Activated naive CD8-positive, alpha-beta T cell treated with anti-CD3 and anti-CD28 coated beads, Interleukin-2, amount 10 ng/mL, durations not matched to agents 7 days and 5 days (primary cell): ENCODE measurements at places on chromosomes 1 and 21. TPM values are rescaled to one million over a fixed set of nuclear protein-coding genes. Genes with fewer than 3 reads are reported as not detected.
A peak's percentile ranks its signal among the peaks of the same experiment; 100 is the strongest.

The COL8A2 gene
- total RNA-seq, result 0.17 TPM

GRCh38 chr1:71015745-71016144, 31.9 kb downstream of the PTGER3 start:
- peaks cover 3% of the 10 kb centered on the region for H3K4me1 ChIP-seq
- H3K36me3 ChIP-seq, result no peaks in the 10 kb centered on the region
- DNase-seq, result no peak
- H3K4me3 ChIP-seq, result no peak overlapping the region

- no peak overlapping the region for H3K27ac ChIP-seq
- no peak overlapping the region for H3K4me3 ChIP-seq
- H3K4me1 ChIP-seq, result peaks cover 10% of the 10 kb centered on the region
- H3K36me3 ChIP-seq, result no peaks in the 10 kb centered on the region
Measured at GRCh38 chr1:9086045-9086444, 16.6 kb upstream of the SLC2A5 start.

The NCF2 gene
- total RNA-seq, result 8.0 TPM

The DISP3 gene
- total RNA-seq, result 0.44 TPM

- DNase-seq, result no peak
- H3K4me1 ChIP-seq, result peaks cover 21% of the 10 kb centered on the region
Measured at GRCh38 chr1:24386241-24386640, 27.3 kb downstream of the STPG1 start.

GRCh38 chr1:230375780-230376179, 50.4 kb downstream of the PGBD5 start:
- H3K4me1 ChIP-seq, result no peaks in the 10 kb centered on the region
- no peak overlapping the region for H3K27ac ChIP-seq
- peaks cover 11% of the 10 kb centered on the region for H3K27me3 ChIP-seq
- H3K36me3 ChIP-seq, result no peaks in the 10 kb centered on the region
- DNase-seq, result no peak

- no peak overlapping the region for H3K4me3 ChIP-seq
- no peak for DNase-seq
- H3K27ac ChIP-seq, result no peak overlapping the region
- no peaks in the 10 kb centered on the region for H3K36me3 ChIP-seq
Measured at GRCh38 chr1:151502859-151503780, 8.1 kb upstream of the CGN start.

GRCh38 chr1:154442006-154442740, 37.0 kb downstream of the IL6R start:
- H3K27ac ChIP-seq, result no peak overlapping the region
- no peaks in the 10 kb centered on the region for H3K36me3 ChIP-seq
- peaks cover 46% of the 10 kb centered on the region for H3K4me1 ChIP-seq
- no peak for DNase-seq

DNA sequence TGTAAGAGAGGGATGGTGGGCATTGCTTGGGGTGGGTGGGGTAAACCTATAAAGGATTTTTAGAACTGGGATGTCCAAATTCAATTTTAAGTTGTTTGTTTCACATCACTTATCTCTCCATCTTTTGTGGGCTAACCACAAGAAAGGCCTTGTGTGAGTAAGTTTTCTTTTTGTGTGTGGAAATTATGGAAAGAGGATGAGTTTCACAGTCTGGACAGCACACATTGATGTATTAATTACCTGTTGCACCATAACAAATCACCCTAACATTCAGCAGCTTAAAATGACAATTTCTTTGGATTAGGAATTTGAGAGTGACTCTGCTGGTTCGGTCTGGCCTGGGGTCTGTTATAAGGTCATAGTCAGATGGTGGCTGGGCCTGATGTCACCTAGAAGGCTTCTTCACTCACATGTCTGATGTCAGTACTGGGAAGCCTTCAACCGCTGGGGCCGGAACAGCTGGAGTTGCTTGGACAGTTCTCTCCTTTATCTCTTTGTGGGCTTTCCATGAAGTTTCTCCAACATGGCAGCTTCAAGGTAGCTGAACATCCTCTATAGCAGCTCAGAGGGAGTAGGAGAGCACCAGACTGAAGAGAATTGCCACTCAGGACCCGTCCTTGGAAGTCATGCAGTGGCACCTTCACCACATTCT, 2.0 kb upstream of the COL9A2 start:
- peaks cover 17% of the 10 kb centered on the region for H3K4me1 ChIP-seq
- peaks cover 35% of the 10 kb centered on the region for H3K27me3 ChIP-seq
- no peak overlapping the region for H3K4me3 ChIP-seq
- H3K36me3 ChIP-seq, result no peaks in the 10 kb centered on the region

DNA sequence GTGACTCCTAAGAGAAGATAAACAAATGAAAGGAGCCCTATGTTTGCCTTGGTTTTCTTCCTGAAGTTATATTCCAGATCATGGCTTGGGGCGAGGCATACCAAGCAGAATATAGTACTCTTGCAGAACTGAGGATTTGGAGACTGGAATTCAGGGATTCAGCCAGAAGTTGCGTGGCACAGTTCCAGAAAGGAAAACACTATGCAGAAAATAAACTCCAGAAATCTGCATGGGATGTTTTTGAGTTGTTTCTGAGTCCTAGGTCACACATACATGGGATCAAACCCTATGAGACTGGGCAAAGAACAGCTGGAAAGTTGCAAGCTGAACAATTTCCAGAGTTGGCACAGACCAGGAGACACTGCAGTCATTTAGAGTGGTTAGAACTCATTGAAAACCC, 42.9 kb upstream of the IFFO2 start:
- no peak overlapping the region for H3K27ac ChIP-seq
- H3K4me1 ChIP-seq, result peaks cover 6% of the 10 kb centered on the region
- H3K4me3 ChIP-seq, result no peak overlapping the region
- H3K36me3 ChIP-seq, result peaks cover 1% of the 10 kb centered on the region
- peaks cover 41% of the 10 kb centered on the region for H3K27me3 ChIP-seq

GRCh38 chr1:207903767-207904166, 7.2 kb downstream of the CD34 start:
- peaks cover 36% of the 10 kb centered on the region for H3K4me1 ChIP-seq
- H3K27ac ChIP-seq, result no peak overlapping the region
- DNase-seq, result no peak
- H3K27me3 ChIP-seq, result peaks cover 12% of the 10 kb centered on the region
- H3K36me3 ChIP-seq, result no peaks in the 10 kb centered on the region
- H3K4me3 ChIP-seq, result no peak overlapping the region

- peaks cover 12% of the 10 kb centered on the region for H3K36me3 ChIP-seq
- no peak overlapping the region for H3K27ac ChIP-seq
- no peak for DNase-seq
- no peaks in the 10 kb centered on the region for H3K27me3 ChIP-seq
- peaks cover 29% of the 10 kb centered on the region for H3K4me1 ChIP-seq
Measured at GRCh38 chr1:8460132-8460544, 142.2 kb downstream of the SLC45A1 start.

The KRTAP11-1 gene
- total RNA-seq, result not detected

DNA sequence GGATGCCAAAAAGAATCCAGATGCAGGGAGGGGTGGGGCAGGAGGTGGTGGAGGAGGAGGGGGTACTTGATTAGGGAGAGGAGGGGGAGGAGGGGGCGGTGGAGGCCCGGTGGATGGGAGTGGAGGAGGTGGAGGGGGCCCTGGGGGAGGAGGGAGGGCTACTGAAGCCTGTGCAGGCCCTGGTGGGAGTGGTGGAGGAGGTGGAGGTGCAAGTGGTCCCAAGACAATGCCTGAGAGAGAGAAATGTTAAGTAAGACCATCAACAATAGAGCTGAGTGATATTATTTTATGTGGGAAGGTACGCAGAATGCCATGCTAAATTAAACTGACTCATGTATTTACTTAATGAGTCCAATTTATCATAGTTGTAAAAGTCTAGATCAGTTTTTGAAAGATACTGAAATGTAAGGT, 86.8 kb upstream of the LBR start:
- H3K4me1 ChIP-seq, result peaks cover under 1% of the 10 kb centered on the region
- peaks cover 7% of the 10 kb centered on the region for H3K27me3 ChIP-seq
- no peak for DNase-seq
- no peak overlapping the region for H3K27ac ChIP-seq
- no peak overlapping the region for H3K4me3 ChIP-seq

DNA sequence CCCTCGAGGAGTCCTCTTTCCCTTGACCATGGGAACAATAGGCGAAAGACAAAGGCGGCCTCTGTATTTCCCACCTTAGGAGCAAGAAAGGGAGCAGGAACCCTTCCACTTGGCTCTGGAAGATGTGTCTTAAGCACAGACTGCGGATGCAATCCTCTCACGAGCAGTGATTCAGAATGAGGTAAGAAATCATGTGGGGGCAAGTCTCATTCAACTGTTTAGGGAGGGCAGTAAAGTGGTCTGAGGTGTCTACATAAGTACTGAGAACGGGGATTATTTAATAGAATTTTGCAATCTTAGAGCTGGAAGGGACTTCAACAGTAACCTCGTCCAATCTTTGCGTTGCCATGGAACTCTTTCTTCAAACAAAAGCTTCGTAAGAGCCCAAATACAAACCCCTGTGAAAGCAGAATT, 1.6 kb upstream of the DYRK3 start:
- H3K4me3 ChIP-seq, result no peak overlapping the region
- H3K36me3 ChIP-seq, result no peaks in the 10 kb centered on the region
- peaks cover 18% of the 10 kb centered on the region for H3K27me3 ChIP-seq
- no peak for DNase-seq

DNA sequence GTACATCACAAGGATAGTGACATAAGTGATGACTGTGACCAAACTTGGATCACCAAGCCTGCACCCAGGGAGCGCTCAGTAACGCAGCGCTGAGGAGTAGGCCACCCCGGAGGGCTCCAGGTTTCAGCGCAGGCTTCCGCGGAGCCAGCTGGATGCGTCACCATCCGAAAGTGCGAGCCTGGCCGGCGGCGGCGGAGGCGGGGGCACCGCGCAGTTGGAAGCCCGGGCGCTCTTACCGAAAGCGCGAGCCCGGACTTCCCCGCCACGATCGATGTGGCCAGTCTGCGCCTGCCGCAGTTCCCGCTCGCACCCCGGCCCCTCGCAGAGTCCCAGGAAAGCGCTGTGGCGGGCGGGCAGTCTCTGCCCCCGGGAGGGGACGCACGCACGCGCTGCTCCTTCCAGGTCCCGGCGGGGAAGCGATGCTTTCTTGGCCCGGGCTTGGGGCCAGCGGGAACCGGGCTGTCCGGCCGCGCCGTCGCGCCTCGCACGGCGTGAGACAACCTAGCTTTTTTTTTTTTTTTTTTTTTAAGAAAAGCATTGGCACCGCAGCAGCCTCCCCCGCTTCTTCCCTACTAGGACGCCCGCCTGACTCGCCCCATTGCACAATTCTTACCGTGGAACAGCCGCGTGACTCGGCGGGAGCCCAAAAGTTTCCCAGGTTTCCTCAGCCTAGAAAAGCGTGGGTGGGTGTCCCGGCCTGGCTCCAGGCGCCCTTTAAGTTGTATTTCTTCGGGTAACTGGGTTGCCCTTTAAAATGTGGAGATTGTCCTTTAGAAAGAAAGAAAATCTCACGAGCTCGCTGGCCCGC, 36.4 kb upstream of the JAK1 start:
- peak overlapping the region; percentile 79 for H3K4me3 ChIP-seq
- H3K27me3 ChIP-seq, result peaks cover 18% of the 10 kb centered on the region
- H3K27ac ChIP-seq, result peak overlapping the region; percentile 50
- DNase-seq, result peak; percentile 76
- H3K36me3 ChIP-seq, result peaks cover 9% of the 10 kb centered on the region

- DNase-seq, result no peak
- H3K27me3 ChIP-seq, result no peaks in the 10 kb centered on the region
- H3K4me1 ChIP-seq, result no peaks in the 10 kb centered on the region
- no peaks in the 10 kb centered on the region for H3K36me3 ChIP-seq
Measured at GRCh38 chr21:39888848-39889247, 21.6 kb downstream of the PCP4 start.

The ADCY10 gene
- total RNA-seq, result 0.42 TPM

- no peak overlapping the region for H3K27ac ChIP-seq
- H3K4me3 ChIP-seq, result no peak overlapping the region
- DNase-seq, result no peak
- no peaks in the 10 kb centered on the region for H3K4me1 ChIP-seq
- H3K27me3 ChIP-seq, result no peaks in the 10 kb centered on the region
Measured at GRCh38 chr1:22503721-22504410, 52.2 kb downstream of the ZBTB40 start.

The PLA2G2A gene
- not detected for total RNA-seq

GRCh38 chr1:166182281-166182680, 15.5 kb upstream of the FAM78B start:
- DNase-seq, result no peak
- H3K27me3 ChIP-seq, result peaks cover 6% of the 10 kb centered on the region
- no peaks in the 10 kb centered on the region for H3K4me1 ChIP-seq
- no peak overlapping the region for H3K4me3 ChIP-seq
- no peak overlapping the region for H3K27ac ChIP-seq

GRCh38 chr21:43910460-43910859, 45.4 kb downstream of the AGPAT3 start:
- H3K4me3 ChIP-seq, result no peak overlapping the region
- peaks cover 17% of the 10 kb centered on the region for H3K4me1 ChIP-seq
- no peak for DNase-seq
- peaks cover 15% of the 10 kb centered on the region for H3K36me3 ChIP-seq
- no peaks in the 10 kb centered on the region for H3K27me3 ChIP-seq
